Lung (tissue), 17 donors: ENCODE measurements at places on chromosomes 2 and 18. TPM values are rescaled to one million over a fixed set of nuclear protein-coding genes. Genes with fewer than 3 reads are reported as not detected.

DNA sequence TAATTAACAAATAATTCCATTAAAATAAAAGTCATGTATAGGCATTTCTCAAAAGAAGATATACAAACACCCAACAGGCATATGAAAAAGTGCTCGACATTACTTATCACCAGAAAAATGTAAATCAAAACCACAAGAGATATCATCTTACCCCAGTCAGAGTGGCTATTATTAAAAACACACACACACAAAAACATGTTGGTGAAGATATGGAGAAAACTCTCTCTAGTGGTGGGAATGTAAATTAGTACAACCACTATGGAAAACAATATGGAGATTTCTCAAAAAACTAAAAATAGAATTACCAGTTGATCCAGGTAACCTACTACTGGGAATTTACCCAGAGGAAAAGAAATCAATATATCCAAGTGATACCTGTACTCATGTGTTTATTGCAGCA, 966.3 kb upstream of the POU3F3 start:
- H3K4me3 ChIP-seq: no peak overlapping the region
- H3K36me3 ChIP-seq: no peaks in the 10 kb centered on the region
- H3K4me1 ChIP-seq: no peaks in the 10 kb centered on the region
- DNase-seq: no peak
- no peaks in the 10 kb centered on the region for H3K27me3 ChIP-seq

- no peak overlapping the region for H3K4me3 ChIP-seq
- peaks cover 9% of the 10 kb centered on the region for H3K4me1 ChIP-seq
- no peaks in the 10 kb centered on the region for H3K27me3 ChIP-seq
- no peak overlapping the region for H3K27ac ChIP-seq
- no peaks in the 10 kb centered on the region for H3K36me3 ChIP-seq
Measured at GRCh38 chr2:136065907-136066306, 52.0 kb downstream of the CXCR4 start.

The REG3G gene
- 0.58 TPM for total RNA-seq

GRCh38 chr2:85790499-85791188, 36.9 kb downstream of the ATOH8 start:
- H3K27me3 ChIP-seq: no peaks in the 10 kb centered on the region
- no peak overlapping the region for H3K4me3 ChIP-seq
- H3K27ac ChIP-seq: peak overlapping the region; percentile 24
- H3K4me1 ChIP-seq: peaks cover 21% of the 10 kb centered on the region

DNA sequence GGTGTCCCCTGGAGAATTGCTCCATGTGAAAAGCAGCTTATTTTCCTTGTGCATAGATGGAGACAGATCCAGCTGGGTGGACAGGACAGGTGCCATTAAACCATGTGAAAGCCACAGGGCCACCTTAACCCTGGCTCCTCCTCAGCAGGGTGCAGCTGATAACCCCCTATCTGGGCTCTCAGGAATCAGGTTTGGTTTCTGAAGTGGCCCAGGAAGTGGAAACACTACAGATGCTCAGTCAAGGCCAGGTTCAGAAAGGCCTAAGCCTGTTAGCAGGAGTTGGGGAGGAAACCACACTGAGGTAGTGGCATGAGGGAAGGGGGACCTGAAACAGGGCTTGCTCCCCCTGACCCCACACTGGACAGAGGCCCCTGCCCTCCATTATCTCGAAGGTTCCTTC, 217.0 kb downstream of the SPP2 start:
- H3K36me3 ChIP-seq: no peaks in the 10 kb centered on the region
- no peak overlapping the region for H3K4me3 ChIP-seq
- no peak for DNase-seq
